ENCODE measurements at places on chromosomes 6 and 20. TPM values are rescaled to one million over a fixed set of nuclear protein-coding genes. Genes with fewer than 3 reads are reported as not detected.
A peak's percentile ranks its signal among the peaks of the same experiment; 100 is the strongest.

DNA sequence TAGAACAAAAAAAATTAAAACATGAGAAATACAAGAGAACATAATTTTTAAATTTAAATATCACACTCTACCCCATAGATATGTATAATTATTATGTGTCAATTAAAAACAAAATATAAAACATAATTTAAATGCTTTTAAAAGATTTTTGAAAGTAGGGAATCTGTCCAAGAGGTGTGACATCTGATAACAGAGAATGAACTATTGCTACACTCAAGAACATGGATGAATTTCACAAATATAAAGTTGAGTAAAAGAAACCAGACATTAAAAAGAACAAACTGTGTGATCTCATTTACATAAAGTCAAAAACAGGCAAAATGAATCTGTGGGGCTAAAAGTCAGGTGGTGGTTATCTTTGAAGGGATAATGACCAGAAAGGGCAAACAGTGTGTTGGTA is 106.5 kb upstream of the COL21A1 start:
- no peak for DNase-seq
- no peak overlapping the region for H3K27ac ChIP-seq
- H3K36me3 ChIP-seq = no peaks in the 10 kb centered on the region
- H3K27me3 ChIP-seq = no peaks in the 10 kb centered on the region
- H3K4me3 ChIP-seq = no peak overlapping the region

- no peaks in the 10 kb centered on the region for H3K4me1 ChIP-seq
- no peaks in the 10 kb centered on the region for H3K27me3 ChIP-seq
- no peak overlapping the region for H3K27ac ChIP-seq
- DNase-seq = no peak
- no peaks in the 10 kb centered on the region for H3K36me3 ChIP-seq
- H3K4me3 ChIP-seq = no peak overlapping the region
Observed at GRCh38 chr6:154622618-154623336, 110.4 kb upstream of the SCAF8 start.

DNA sequence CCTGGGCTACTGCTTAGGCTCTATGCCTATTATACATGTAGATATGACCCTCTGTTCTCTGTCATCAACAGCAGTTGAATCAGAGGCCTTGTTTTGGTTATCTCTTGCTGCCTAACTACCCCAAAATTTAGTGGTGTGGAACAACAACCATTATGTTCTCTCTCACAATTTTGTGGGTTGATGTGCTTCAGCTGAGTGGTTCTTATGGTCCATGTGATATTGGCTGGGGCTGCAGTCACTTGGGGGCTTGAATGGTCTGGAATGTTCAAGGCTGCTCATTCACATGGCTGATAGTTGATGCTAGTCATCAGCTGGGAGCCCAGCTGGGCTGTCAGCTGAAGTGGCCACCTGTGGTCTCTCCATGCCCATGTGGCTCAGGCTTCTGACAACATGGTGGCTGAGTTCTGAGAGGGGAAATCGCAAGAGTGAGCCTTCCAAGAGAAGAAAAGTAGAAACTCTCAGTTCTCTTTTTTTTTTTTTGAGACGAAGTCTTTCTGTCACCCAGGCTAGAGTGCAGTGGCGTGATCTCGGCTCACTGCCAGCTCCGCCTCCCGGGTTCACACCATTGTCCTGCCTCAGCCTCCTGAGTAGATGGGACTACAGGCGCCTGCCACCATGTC is 47.8 kb downstream of the SHLD1 start:
- DNase-seq = peak; percentile 83
- H3K4me3 ChIP-seq = no peak overlapping the region
- H3K27me3 ChIP-seq = no peaks in the 10 kb centered on the region
- no peaks in the 10 kb centered on the region for H3K4me1 ChIP-seq

DNA sequence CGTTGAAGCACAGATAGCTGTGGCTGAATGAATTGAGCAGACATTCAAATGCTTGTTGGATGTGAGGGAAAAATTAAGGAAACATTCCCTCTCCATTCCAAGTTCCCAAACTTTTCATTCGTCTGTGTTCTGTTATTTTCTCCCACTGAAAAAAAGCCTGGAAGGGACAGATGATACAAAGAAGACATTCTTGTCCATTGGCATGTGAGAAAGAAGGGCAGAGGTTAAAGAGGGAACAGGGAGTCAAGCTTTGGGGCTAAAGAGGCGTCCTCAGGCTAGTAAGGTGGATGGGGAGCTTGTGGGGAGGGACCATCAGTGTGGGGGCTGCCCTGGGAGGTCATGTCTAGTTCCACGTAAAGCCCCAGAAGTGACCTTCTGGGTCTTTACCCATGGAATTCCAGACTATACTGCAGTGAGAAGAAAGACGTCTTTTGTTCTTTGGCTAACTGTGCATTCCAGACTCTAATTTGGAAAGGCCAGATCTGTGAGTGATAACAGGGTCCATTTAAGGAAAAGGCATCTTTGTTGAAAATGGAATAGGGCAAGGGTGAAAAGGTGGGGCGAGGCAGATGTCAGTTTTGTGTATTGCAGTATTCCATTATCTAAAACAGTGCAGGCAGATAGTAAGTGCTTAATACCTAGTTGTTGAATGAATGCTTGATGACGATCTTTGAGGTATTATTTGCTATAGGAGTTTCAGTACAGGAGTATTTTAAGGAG is 117.5 kb downstream of the SOX4 start:
- no peaks in the 10 kb centered on the region for H3K27me3 ChIP-seq
- H3K27ac ChIP-seq = no peak overlapping the region
- H3K36me3 ChIP-seq = no peaks in the 10 kb centered on the region
- no peak for DNase-seq
- no peaks in the 10 kb centered on the region for H3K4me1 ChIP-seq

GRCh38 chr6:118897386-118897785 is 3.4 kb downstream of the ASF1A start:
- no peak for DNase-seq
- no peak overlapping the region for H3K4me3 ChIP-seq
- H3K27ac ChIP-seq = no peak overlapping the region
- H3K27me3 ChIP-seq = no peaks in the 10 kb centered on the region

DNA sequence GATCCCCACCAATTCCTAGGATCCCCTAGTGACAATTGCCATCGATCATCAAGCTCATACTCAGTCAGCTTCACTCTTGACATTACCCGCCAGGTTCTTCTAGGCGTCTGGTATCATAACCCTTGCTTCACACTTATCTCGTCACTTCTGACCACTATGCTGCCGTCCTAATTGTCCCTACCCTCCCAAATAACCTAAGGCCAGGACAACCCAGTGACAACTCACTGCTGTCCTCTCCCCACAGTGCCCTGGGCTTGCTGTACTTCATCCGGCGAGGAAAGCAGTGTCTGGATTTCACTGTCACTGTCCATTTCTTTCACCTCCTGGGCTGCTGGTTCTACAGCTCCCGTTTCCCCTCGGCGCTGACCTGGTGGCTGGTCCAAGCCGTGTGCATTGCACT is 3.7 kb downstream of the SYS1 start:
- peaks cover 69% of the 10 kb centered on the region for H3K4me1 ChIP-seq
- H3K4me3 ChIP-seq = no peak overlapping the region
- peaks cover 31% of the 10 kb centered on the region for H3K36me3 ChIP-seq
- DNase-seq = no peak
- peak overlapping the region; percentile 73 for H3K27ac ChIP-seq

- DNase-seq = no peak
- no peak overlapping the region for H3K4me3 ChIP-seq
- H3K27me3 ChIP-seq = no peaks in the 10 kb centered on the region
- H3K27ac ChIP-seq = no peak overlapping the region
- H3K36me3 ChIP-seq = no peaks in the 10 kb centered on the region
Observed at GRCh38 chr6:44642870-44643522, 255.5 kb downstream of the CDC5L start.

- H3K4me3 ChIP-seq = no peak overlapping the region
- H3K27me3 ChIP-seq = no peaks in the 10 kb centered on the region
- H3K36me3 ChIP-seq = no peaks in the 10 kb centered on the region
- H3K27ac ChIP-seq = no peak overlapping the region
Observed at GRCh38 chr20:11020712-11021111, 346.9 kb upstream of the JAG1 start.

DNA sequence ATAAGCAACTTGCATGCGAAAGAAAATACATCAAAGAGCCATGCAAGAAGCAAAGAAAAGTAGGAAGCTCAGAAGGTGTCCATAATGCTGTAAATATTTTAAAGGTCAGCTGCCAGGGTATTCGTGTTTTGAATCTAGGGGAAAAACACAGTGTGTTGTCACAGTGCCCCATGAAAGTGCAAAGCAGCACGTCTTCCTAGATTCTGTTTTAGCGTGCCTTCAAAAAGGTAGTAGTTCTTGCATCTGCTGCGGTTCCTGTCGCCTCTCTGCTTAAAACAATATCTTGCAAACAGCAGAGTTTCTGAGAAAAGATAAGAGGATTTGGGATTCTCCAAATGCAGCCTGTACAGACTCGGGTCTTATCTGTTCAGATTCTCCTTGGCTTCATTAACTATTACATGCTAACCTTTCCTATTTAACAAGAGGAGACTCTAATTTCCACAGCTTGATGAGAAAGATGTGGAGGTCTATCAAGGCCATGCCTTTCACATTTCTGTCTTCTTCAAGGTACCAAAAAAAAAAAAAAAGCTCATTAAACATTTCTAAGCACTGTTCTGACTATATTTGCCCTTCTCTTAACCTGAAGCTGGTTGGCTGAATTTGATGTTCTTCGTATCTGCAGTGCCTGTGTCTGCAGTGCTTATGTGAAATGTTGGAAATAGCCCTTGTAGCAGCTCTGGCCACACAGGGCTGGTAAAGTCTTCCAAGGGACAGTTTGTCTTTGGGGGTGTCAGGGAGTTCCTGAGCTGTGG is 297.5 kb downstream of the ADGB start:
- no peak overlapping the region for H3K4me3 ChIP-seq
- no peaks in the 10 kb centered on the region for H3K36me3 ChIP-seq
- no peak for DNase-seq
- no peaks in the 10 kb centered on the region for H3K27me3 ChIP-seq

GRCh38 chr6:166026586-166027126 is 141.0 kb downstream of the TBXT start:
- no peaks in the 10 kb centered on the region for H3K4me1 ChIP-seq
- no peaks in the 10 kb centered on the region for H3K36me3 ChIP-seq
- no peak for DNase-seq
- no peak overlapping the region for H3K4me3 ChIP-seq
- no peaks in the 10 kb centered on the region for H3K27me3 ChIP-seq

GRCh38 chr6:169725125-169726048 is 1.1 kb upstream of the PHF10 start:
- peak overlapping the region; percentile 96 for H3K27ac ChIP-seq
- H3K27me3 ChIP-seq = no peaks in the 10 kb centered on the region
- DNase-seq = peak; percentile 82
- peaks cover 40% of the 10 kb centered on the region for H3K4me1 ChIP-seq

GRCh38 chr6:137471497-137471896 is 22.7 kb downstream of the OLIG3 start:
- no peak for DNase-seq
- no peak overlapping the region for H3K27ac ChIP-seq
- no peak overlapping the region for H3K4me3 ChIP-seq
- no peaks in the 10 kb centered on the region for H3K36me3 ChIP-seq
- no peaks in the 10 kb centered on the region for H3K4me1 ChIP-seq

DNA sequence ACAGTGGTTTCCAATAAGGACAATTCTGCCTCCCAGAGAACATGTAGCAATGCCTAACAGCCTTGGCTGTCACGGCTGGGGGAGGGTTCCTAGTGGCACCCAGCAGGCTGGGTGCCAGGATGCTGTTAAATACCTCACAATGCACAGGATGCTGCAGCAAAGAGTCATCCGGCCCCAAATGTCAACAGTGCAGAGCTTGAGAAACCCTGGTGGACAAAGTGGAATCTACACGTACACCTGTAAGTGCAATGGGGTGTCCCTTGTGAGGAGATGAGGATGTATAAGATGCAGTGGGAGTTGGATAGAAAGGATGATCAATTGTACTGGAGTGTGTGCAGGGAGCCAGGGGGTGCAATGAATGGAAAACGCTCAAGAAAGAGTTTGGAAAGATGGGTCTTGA is 142.4 kb downstream of the FNDC1 start:
- H3K36me3 ChIP-seq = no peaks in the 10 kb centered on the region
- no peak overlapping the region for H3K27ac ChIP-seq
- H3K4me1 ChIP-seq = no peaks in the 10 kb centered on the region
- DNase-seq = no peak

DNA sequence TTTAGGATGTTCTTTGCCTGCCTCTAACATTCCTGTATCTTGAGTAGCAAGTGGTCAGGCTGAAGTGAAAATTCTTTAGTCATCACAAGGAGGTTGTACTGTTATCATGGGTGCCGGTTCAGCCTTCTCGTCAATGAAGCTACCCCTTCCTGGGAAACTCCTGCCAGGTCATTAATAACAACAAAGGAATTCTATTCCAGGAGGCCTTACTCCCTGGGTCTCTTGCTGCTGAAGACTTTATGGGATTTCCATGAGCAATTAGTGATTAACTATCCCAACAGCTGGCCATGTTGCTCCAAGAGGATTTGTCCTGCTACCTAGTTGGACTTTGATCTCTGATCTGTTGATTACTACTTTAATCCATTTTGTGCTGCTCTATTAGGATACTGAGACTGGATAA is 62.7 kb upstream of the ELOVL5 start:
- H3K27me3 ChIP-seq = no peaks in the 10 kb centered on the region
- H3K4me3 ChIP-seq = no peak overlapping the region
- no peaks in the 10 kb centered on the region for H3K36me3 ChIP-seq
- no peak overlapping the region for H3K27ac ChIP-seq

GRCh38 chr6:170311696-170312095 is 5.1 kb downstream of the FAM120B start:
- no peaks in the 10 kb centered on the region for H3K36me3 ChIP-seq
- no peak for DNase-seq
- H3K27me3 ChIP-seq = no peaks in the 10 kb centered on the region

DNA sequence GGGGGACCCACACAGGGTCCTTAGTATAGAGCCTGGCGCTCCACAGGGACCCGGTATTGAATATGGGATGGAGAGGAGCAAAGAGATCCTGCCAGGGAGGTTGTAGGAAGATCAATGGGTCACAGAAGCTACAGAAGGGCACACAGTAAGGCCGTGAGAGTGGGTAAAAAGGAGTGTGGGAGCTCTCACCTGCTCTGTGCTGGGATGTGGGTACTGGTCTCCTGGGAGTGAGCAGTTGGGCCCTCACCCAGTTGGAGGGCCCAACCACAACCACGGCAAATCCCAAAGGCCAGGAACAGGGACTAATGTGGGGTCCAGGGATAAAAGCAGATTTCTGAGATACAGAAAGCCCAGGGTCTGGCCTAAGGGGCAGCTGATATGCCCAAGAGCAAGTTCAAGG is 73.4 kb upstream of the RNF24 start:
- DNase-seq = peak; percentile 9
- H3K27ac ChIP-seq = no peak overlapping the region
- no peaks in the 10 kb centered on the region for H3K27me3 ChIP-seq
- H3K4me3 ChIP-seq = no peak overlapping the region
- peaks cover 3% of the 10 kb centered on the region for H3K4me1 ChIP-seq
- H3K36me3 ChIP-seq = no peaks in the 10 kb centered on the region

The ECT2L gene
- not detected for total RNA-seq

The TP53INP2 gene
- 7.6 TPM for total RNA-seq

The C20orf144 gene
- not detected for total RNA-seq

The FOXQ1 gene
- total RNA-seq = 0.21 TPM

The SOX18 gene
- total RNA-seq = 56.7 TPM

Data from spleen (tissue), 13 donors.